Spinal cord (tissue), 10 donors: ENCODE measurements at places on chromosomes 3 and 15.
A peak's percentile ranks its signal among the peaks of the same experiment; 100 is the strongest.

GRCh38 chr3:159886050-159886449, 102.6 kb upstream of the IL12A start:
- DNase-seq, result no peak

DNA sequence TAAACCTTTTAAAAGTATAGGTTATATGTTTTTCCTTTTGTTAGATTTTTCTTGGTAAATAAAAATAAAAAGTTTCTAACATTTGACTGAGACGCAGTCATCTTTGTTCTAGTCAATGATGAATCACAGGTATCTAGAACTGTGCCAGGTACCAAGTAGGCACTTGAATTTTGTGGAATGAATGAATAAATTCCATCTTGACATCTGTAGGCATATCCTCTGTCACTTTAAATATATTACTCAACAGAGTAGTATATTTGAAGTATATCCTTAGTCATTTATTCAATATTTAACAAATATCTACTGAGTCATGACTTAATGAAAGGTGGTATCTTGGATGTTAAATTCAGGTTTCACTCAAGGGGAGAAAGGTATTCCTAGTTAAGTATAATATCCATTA, 828.4 kb downstream of the TUSC7 start:
- no peak for DNase-seq

- DNase-seq, result no peak
Measured at GRCh38 chr3:19970327-19970726, 23.4 kb downstream of the RAB5A start.

DNA sequence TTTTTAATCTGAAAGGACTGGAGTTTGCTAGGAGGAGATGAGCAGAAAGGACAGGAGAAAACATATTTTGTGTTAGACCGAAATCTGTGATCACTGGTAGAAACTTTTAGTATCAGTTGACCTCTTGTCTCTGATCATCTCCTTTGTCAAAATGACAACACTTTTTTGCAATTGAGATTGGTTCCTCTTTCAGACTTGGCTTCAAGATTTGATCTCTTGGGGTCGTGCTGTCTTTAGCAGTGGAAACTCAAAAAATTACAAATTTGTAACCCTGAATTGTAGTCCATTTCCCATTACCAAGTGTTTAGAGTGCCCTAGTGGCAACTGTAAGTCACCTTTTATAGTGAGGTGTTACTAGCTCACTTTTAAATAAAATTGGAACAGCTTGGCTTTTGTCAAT, 107.4 kb downstream of the KLHL25 start:
- DNase-seq, result no peak

- no peak for DNase-seq
Measured at GRCh38 chr3:127747751-127748521, 74.4 kb downstream of the MGLL start.

DNA sequence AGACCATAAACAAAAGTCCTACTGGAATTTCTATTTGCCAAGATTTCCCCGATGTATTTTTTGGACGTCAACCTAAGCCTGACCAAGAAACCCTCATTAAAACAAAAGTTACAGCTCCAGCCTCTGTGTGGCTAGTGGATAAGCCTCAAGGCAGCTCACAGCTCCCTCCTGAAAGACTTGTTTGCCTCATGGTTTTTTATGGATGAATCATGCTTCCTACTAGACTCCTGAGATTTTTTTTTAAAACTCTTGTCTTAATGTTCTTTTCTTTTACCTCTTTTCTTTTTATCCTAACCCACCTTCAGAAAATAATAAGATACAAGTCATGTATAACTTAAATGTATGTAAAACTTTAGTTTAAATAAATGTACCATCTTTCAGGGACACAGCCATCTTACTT, 52.4 kb downstream of the SUCNR1 start:
- no peak for DNase-seq

DNA sequence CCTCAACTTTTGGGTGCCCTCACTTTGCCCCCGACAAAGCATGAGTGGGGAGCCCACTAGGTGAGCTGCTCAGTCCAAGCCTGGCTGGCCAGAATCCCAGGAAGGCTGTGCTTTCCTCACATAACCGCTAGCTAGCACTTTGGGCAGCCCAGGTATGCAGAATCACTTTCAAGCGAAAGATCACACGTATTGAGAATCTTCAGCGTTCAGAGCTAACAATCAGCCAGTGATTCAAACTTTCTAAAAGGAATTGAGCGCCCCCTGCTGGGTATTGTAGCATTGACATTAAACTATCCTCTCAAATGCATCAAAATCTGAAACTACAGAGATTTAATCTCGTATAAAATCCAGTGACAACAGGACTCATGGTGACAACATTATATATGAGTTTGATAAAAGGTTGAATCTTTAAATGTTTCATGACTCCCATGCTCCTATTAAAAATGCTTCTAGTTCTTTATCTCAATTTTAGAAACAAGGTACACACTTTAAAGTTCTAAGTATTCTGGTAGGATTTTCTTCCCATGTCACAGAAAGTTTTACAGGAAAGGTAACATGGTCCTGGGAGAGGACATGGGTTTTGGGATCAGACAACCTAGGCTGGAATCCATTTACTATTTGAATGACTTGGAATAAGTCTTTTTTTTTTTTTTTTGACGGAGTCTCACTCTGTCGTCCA, 11.8 kb downstream of the ANAPC13 start:
- DNase-seq, result peak; percentile 76

DNA sequence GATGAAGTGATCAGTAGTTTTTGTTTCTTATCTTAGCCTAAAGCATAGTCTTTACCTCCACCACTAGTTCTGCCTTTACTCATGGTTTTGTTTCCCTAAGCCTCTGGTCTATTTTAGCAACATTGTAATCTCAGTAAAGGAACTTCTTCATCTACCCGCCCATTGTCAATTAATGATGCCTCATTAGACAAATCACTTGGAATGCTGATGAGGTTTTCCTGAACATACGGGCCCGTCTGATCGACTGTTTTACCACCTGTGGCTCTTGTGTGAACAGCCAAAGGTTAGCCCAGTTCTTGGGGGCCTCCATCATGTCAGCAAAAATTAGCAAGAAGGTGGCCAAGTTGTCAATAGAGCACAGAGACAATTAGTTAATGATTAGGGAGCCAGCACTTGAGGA, 470.1 kb upstream of the ARRDC4 start:
- no peak for DNase-seq

DNA sequence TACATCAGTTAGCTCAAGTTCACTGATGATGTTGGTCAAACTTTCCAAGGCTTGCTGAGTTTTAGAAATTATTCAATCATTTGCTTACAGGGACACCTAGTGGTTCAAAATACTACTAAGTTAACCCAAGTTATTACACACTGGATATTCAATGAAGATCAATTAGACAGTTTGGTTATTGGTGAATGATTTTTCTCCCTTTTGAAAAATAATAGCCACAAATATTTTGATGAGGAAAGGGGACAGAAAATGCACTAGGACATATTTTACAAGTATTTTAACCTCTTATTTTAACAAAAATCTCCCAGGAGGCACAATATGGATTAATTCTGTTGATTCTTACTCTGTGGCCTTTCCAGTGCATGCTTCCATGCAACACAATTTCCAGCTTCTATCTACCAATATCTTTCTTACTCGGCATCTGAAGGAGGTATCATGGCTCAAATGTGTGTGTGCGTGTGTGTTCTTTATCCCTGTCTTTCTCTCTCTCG, 20.1 kb upstream of the GOLGA6L2 start:
- peak; percentile 12 for DNase-seq

GRCh38 chr15:64503640-64504039, 43.3 kb downstream of the ZNF609 start:
- DNase-seq, result no peak

GRCh38 chr3:187986514-187986934, 167.4 kb upstream of the LPP start:
- DNase-seq, result no peak

- peak; percentile 54 for DNase-seq
Measured at GRCh38 chr15:96321639-96322535, 8.6 kb upstream of the NR2F2 start.

DNA sequence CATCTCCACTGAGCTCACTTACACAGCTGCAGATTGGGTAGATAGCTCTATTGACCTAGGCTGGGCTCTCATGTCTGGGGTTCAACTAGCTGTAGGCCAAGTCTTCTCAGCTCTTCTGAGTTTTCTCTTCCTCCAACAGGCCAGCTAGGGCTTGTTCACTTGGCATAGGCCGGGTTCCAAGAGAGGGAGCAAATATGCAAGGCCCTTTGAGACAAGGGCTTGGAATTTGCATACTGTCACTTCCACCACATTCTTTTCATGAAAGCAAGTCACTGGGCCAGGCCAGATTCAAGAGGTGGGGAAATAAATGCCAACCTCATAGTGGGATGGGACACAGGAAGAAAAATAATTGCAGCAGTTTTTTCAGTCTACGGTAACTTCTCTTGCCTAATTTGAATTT, 25.2 kb downstream of the PIGB start:
- DNase-seq, result no peak

DNA sequence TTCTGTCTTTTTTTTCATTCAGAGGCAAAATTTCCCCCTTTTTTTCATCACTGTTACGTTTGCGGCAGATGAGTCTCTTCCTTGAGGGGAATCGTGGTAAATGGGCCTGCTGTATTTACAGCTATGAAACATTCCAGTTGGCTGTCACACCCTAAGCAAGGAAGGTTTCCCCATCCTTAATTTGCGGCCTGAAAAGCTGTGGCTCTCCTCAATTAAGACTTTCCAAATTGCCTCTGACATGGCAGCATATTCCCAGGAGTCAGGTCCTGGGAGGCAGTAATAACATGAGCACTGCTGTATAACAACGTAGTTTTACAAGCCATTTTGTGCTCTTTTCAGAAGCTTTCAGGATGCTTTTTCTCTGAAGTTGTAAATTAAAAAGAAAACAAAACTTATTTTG, 420.9 kb downstream of the LPP start:
- no peak for DNase-seq

DNA sequence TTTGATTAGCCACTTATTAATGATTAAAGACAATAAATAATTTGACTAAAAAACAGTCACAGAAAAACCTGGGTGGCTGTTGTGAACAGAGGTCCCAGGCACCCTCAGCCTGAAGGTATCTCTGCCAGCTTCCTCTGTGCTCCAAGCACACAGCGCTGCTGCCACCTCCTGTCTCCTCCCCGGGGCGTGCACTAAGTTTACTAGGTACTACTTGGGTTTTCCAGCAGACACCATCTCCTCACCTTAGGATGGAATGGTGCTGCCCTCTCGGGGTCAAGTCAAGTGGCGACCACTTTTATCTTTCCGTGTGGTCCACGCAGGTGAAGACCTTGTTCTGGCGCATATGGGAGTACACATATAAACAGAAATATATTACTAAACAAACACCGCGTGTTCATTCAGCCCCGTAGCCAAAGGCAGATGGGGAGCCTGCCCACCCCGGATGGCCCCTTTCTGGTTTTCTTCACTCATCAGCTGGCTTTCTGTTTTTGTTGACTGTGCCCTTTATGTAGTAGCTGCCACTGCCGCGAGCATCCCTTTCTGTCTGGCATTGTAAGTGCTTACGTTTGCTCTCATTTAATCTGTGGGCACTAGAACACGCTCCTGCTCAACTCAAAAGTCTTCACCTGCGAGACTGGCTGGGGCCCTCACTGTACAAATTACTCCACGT, 128.0 kb downstream of the LRIG1 start:
- DNase-seq, result no peak

- DNase-seq, result no peak
Measured at GRCh38 chr3:142029052-142029642, 120.2 kb downstream of the TFDP2 start.

GRCh38 chr15:35000511-35000910, 12.4 kb upstream of the ZNF770 start:
- DNase-seq, result no peak

DNA sequence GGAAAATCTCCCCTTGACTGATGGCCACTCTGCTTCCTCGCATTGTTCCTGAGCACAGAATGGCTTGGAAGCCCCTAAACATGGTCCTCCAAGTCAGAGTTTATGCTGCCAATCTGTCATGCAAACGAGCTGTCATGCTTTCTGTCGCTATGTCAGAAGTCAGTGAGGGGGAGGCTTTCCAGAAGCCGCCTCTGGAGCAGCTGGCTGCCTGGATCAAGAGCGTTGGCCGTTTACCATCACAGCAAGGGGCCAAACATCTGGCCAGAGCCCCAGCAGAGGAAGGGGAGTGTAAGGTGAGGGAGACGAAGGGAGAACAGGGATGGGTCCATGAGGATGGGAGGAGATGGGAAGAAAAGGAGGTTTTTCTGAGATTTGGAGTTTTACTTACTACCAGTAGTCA, 372.6 kb upstream of the NR2F2 start:
- DNase-seq, result no peak

GRCh38 chr3:82012775-82013174, 251.3 kb upstream of the GBE1 start:
- no peak for DNase-seq

- DNase-seq, result no peak
Measured at GRCh38 chr3:158455406-158455805, 115.6 kb upstream of the MLF1 start.

DNA sequence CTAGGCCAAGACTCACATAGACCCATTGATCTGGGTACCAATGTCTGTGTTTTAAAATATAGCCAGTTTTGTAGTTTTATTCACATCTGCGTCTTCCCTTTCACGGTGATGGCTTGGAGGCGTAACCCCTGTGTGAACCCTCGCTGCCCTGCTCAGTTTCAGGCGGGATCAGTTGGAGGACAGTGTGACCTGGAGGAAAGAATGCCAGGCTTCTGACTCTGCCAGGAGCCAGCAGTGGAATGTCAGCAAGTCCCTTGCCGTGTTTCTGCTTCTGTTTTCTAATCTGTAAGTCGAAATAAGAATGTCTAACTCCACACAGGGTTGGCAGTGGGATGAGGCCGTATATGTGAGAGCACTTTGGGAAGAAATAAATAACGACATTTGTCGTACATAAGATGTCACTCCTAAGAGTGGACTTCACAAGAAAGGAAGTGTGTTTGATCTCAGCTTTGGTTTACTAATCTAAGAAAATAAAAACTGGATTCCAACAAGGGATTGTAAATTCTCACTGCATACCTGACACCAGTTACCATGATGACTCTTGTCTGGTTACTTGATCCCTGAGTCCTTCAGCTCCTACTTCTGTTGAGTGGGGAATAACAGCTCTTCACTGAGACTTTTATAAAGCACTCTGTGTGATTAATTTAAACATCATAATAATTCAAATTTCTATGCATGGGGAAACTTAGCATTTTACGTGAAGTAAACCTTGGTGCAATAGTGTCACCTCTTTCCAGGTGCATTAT, 6.3 kb upstream of the CA12 start:
- DNase-seq, result no peak

DNA sequence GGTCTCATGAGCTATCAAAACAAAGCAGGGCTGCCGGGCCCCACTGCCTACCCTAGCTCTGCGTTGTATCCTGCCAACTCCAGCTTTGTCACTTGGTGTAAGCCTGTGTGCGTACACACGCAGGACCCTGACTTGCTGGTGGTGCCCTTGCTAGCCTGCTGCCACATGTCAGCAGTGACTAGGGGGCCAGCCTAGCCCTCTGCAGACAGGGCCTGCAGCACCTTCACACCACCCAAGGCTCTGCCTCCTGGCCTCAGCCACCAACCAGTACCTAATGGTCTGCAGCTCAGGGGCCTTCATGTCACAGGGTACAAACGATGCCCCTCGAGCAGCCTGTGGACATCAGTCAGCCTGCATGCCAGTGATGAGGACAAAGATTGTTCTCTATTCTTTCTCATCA, 30.1 kb upstream of the DUSP7 start:
- DNase-seq, result no peak
